Activated CD4-positive, CD25-positive, alpha-beta regulatory T cell (primary cell): ENCODE measurements at places on chromosomes 3 and 15.

DNA sequence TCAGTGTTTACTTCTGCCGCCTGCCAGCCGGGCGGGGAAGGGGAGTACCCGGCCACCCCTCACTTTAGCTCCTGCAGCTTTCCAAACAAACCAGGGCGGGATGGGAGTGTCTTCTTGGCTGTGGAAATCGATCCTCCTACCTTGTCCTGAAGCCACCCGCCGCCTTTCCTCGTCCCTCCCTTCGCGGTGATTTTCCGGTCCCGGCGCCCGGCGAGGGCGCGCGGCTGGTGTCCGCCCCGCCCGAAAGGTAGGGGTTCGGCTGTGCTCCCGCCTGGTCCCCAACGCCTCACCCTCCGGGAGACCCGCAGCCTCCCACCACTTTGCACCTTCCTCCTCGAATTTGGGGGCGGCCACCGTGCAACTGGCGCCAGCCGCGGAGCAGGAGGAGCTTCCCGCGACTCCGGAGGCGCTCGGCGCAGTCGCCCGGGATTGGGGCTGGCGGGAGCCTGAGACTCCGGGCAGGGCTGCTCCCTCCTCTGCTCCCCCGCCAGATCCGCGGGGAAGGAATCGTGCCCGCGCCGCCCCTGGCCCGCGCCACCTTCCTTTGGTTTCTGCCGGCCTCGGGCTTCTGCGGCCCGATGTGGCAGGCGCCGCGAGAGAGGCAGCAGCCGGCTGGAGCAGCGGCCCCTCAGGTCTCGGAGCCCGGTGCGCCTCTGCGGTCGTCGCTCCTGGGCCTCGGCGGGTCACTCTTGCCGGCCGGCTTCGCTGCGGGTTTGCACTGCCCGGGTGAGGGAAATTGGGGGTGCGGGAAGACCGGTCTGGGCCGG, 30.7 kb upstream of the ST3GAL6 start:
- DNase-seq, result no peak

DNA sequence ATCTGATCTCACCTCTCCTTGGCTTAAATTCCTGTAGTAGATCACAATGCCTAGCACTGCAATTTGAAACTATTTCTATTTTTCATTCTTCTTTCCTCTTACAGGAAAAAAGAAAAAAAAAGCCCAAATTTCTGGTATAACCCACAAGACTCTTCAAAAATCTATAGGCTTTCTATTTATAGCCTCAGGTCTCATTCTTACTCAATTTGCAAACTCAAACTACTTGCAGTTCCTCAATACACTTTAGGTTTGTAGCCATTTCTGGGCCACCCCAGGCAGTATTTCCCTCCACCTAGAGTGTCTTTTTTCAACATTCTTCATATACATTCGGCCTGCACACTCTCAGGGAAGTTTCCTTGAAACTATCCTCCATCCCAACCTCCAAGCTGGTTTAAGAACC, 169.0 kb downstream of the TBC1D5 start:
- DNase-seq, result no peak

- DNase-seq, result peak; percentile 20
These were observed 23.9 kb upstream of the SLTM start for GRCh38 chr15:58957101-58957973.

GRCh38 chr3:153513236-153513635, 351.2 kb downstream of the RAP2B start:
- no peak for DNase-seq

GRCh38 chr15:80579611-80580010, 115.5 kb upstream of the ABHD17C start:
- DNase-seq, result no peak

DNA sequence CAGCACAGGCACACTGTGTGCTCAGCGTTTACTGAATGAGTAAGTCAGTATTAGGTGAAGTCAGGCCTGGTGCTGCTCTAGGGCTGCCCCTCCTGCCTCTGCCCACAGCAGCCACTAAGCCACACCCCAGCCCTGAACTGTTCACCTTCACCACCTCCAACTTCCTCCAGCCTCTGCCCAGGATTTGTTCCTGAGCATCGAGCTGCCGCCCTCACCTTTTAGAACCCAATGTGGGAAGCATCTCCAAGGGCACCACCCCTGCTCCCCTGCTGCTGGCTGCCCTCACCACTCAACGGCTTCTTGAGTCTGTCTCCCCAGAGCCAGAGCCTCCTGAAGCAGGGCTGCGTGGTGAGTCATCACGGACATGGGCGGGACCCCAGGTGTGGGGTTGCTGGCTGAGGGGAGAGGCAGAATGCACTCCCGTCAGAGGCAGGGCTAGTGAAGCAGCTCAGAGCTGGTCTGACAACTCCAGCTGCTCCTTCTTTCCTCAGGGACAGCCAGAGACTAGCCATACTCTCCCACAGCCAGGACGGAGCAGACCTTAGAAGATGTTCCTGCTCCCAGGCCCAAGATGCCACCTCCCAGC, 5.8 kb downstream of the HYAL2 start:
- peak; percentile 30 for DNase-seq

DNA sequence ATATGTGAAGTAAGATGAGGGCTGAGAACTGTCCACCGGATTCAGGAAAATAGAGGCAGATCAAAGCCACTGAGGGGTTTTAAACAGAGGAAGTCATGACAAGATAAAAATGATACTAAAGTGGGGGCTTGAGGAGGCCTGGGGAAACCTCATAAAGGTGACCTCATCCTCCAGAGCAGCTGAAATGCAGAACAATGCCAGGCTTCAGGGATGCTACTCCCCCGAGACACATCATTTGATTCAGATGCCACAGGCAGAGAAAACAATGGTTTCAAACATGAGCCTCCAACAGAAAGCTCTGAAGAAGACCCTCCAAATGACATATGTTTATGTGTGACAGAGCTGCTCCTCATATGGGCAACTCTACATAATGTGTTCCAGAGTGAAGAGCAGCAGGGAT, 6.4 kb downstream of the CFAP20DC start:
- no peak for DNase-seq

GRCh38 chr3:112579232-112579631, 17.4 kb downstream of the SLC35A5 start:
- DNase-seq, result no peak

DNA sequence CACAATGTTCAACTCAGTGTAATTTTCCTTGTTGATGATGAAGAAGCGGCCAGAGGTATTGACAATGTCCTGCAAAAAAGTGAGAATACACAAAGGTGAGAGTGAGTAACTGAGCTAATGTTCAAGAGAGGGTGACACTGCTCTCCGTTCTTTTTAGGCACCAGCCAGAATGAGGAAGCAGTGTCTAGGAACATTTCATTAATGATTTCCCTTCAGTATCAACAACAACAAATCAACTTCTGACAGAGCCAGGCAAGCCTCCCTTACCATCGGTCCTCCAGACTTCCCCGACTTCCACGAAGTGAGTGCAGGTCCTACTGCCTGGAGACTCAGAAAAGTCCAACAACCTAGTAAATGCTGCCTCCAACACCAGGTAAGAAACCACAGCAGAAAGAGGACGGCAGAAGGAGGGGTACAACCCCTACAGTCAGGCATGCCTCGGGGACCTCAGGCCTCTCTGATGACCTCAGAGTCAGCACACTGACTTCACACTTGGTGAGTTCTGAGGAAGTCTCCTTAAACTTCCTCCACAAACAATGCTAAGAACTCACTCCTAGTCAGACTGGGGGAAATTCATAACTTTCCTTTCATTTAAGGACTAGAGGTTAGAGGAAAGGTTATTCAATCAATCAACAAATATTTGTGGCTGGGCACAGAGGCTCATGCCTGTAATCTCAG, 62.7 kb downstream of the NPTN start:
- no peak for DNase-seq

GRCh38 chr3:178382449-178383061, 153.7 kb upstream of the KCNMB2 start:
- no peak for DNase-seq

DNA sequence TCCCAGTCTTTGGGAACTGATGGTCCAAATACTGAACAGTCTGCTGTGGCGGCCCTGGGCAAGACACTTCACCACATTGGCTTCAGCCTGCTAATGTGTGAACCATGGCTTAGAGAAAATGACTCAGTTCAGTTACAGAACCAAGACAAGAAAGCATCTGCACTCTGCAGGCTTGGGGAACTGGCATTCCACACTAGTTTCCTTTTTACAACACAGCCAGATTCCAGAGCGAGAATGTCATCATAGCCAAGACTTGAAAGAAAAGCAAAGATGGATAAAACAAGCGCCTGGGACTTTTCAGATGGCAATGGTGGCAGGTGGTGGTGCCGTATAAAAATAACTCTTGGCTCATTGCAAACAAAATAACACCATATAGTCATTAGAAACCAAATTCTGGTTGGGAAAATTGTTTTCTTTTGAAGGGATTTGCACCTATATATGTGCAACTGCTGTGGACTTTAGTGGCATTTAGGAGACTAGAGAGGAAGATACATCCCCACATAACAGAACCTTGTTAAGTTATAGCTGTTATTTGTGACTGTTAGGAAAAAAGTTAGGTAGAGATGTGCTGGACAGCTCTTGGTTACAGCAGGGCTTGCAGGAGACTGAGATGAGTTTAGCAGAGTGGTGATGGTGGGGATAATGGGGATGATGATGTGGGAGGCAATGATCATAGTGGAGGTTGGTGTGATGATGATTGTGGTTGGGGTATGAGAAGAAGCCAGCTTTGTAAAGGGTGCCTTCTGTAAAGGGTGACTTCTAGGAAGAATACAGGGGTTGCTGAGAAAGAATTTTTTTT, 273.6 kb downstream of the THRB start:
- no peak for DNase-seq
